ENCODE measurements at places on chromosomes 7 and 10.
A peak's percentile ranks its signal among the peaks of the same experiment; 100 is the strongest.

- DNase-seq = no peak
Measured at GRCh38 chr10:111108441-111108840, 31.6 kb downstream of the ADRA2A start.

GRCh38 chr7:76155938-76156337, 45.8 kb upstream of the SRRM3 start:
- no peak for DNase-seq

- DNase-seq = no peak
Measured at GRCh38 chr7:99260395-99260794, 12.2 kb upstream of the MYH16 start.

GRCh38 chr10:95785942-95786669, 30.1 kb downstream of the ENTPD1 start:
- DNase-seq = no peak

DNA sequence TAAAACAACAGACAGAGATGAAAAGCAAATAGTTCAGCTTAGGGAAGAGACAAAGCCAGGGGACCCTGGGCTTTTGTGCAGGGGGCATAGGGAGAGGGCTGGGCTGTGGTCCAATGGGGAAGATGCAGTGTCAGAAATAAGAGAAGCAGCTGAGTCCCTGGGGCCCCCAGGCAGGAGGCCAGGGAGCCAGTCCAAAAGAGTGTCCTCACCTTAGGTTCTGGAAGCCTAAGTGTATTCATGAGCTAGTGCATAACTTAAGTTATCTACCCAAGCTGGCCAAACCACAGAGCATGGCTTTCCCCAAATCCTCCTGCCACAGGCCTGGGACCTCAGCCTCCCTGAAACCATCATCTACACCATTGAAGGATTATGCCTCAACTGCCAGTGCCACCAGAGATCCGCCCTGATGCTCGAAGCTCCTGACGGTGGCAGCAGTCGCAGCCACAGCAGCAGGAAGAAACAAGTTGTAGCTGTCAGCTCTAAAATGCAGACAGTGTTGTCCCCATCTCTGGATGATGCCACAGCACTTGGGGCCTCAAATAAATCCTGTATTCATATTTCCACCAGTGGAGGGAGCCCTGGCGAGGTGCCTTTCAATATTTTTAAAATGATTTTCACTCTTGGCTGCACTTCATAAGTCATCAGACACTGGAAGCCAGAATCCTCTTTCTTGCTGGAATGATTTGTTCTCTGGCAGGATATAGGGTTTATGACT, 574.6 kb downstream of the GRID1 start:
- peak; percentile 68 for DNase-seq

DNA sequence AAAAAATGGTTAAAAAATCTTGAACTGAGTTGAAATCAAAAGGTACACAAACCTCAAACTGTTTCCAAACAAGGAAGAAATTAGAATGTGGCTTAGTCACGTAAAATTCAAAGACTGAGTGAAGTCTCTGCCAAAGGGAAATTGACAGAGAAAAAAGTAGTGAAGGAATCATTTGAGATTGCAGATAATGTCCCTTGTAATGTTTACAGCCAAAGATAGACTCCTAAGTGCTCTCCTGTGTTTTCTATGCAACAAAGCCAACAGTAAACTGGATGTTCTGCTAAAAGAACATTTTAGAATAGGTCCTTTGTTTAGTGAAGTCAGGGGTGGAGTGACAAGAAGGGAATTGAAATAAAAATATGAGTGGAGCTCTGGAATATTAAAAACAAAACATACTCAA, 117.9 kb downstream of the ITGA8 start:
- DNase-seq = no peak

- DNase-seq = no peak
Measured at GRCh38 chr7:24755541-24756407, 1.5 kb downstream of the GSDME start.

DNA sequence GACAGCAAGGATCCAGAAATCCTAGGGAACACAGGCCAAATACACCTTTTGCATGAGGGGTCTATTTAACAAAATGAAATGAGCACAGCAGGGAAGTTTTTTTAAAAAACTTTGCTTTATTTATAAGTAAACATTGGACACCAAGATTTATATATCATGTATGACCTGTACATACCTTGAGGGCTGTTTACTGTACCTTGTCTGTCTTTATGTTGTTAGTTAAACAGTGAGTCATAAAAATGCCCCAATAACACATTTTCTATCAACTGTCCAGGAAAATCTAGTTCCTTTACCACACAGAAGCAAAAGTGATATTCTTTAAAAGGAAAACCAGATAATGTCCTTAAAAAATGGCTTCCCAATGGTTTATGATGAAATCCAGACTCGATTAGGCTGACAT, 45.1 kb upstream of the AGR3 start:
- DNase-seq = no peak

DNA sequence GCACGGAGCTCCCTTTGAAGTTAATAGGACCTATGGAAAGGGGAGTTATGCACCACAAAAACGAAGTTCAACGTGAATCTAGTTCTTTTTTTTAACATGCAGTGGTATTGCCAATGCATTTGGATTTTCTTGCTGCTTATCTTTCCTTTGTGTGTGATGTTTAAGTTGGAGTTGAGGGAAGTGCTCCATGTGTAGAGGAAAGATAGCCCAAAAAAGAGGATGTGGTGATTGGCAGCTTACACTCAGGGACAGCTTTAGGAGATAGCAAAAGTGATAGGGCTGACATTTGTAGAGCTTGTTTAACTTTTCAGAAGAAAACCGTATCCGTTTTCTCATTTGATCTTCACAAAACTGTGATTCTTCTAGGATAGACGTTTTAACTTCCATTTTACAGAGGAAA, 101.3 kb downstream of the MDFIC start:
- DNase-seq = no peak

DNA sequence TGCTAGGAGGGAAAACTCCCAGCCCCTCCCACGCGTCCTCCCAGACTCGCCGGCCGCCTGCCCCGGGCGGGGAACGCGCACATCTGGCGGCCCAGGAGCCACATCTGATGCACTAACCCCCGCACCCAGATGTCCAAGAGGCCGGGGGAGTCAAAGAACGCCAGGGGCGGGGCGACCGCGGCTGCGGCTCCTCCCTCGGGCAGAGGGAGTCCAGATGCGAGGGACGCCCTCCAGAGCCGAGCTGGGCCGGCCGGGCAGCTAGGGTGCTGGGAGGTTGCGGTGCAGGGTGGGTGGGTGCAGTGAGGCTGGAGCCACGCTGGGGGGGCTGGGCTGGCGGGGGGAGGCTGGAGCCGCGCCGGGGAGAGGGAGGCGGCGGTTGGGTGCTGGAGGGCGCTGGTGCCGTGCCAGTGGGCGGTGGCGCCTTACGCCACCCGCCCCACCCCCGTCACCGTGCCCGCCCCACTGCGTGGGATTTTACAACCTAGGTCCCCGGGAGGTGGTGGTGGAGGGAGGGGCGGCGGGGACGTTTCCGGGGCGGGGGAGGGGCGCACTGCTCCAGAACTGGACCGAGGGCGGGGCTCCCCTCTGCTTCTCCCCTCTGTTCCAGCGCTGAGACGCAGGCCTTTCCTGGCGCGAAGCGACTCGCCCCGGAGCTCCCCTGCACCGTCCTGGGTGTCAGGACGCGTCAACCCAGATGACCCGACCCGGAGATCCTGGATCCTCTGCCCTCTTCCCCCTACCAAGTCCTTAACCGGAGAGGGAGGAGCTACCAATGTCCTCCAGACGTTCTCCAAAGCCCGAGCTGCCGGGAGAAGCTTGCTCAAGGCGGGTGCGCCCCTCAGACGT, 109.1 kb downstream of the REEP3 start:
- peak; percentile 72 for DNase-seq

DNA sequence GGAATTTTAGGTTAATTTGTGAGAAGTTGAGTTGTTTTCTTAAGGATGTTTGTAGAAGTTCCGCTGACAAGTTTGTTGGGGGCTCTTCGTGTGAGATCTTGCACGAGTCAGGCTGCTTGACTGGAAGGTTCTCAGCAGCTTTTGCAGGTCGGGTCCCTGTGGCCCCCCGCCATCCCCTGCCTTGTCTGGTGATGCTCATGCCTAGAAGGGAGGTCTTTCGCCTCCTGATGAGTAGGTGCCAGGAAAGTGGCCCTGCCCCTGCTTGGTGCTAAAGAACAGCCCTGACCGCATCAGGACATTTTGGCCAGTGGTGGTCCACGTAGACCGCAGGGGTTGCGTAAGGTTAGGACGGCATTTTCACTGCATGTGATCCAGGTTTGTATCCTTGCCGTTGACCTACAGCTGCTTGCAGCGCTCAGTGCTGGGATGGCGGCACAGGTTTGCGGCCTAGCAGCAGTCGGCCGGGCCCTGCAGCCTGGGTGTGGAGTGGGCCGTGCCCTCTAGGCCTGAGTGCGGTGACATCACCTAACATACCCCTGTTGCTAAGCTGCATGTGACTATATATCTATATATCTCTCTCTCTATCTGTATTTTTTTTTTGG, 62.4 kb downstream of the DNAJB6 start:
- no peak for DNase-seq

DNA sequence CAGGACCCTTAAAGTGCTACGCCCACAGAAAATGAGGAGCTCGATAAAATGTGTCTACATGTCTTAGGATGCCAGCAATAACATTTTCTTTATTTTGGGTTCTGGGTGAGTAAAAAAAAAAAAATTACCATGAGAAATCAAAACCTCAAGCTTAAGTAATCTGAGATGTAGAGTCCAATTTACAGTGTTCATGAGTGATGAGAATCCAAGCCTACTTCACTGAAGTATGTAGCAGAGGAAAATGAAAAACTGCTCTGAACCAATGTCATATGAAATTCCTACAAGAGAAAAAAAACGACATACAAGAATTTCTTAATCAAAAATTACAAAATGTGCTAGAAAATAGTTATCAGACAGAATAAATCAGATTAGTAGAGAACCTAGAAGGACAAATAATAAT, 274.4 kb downstream of the HTR7 start:
- no peak for DNase-seq

- no peak for DNase-seq
Measured at GRCh38 chr10:96236090-96236478, 35.3 kb downstream of the BLNK start.

- DNase-seq = no peak
Measured at GRCh38 chr7:39735903-39736302, 112.5 kb downstream of the RALA start.

- no peak for DNase-seq
Measured at GRCh38 chr10:7932301-7933036, 114.2 kb downstream of the TAF3 start.

DNA sequence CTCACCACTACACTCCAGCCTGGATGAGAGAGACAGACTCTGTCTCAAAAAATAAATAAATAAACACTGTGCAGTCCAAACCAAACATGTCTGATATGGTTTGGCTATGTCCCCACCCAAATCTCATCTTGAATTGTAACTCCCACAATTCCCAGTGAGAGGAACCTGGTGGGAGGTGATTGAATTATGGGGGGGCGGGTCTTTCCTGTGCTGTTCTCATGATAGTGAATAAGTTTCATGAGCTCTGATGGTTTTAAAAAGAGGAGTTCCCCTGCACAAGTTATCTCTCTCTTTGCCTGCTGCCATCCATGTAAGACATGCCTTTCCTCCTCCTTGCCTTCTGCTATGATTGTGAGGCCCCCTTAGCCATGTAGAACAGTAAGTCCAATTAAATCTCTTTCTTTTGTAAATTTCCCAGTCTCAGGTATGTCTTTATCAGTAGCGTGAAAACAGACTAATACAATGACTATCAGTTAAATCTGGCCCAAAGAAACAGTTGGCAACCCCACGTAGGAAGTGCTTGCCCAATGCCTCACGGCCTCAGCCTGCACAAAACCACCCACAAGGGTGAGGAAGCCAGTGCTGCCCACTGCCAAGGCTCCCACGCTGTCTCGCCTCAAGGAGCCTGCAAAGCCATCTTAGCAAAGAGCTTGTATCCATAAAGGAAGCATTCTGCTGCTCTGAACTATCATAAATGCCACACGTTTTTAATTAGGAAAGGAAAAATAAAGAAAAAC, 64.7 kb downstream of the PIK3AP1 start:
- DNase-seq = no peak

Measured in forelimb muscle (tissue), 1 donor.